ENCODE measurements at places on chromosomes 13 and 19.

- DNase-seq, result no peak
Measured at GRCh38 chr13:69109891-69110525, 997.6 kb upstream of the ATXN8OS start.

- DNase-seq, result peak; percentile 58
Measured at GRCh38 chr13:113410472-113411201, 42.7 kb downstream of the ADPRHL1 start.

DNA sequence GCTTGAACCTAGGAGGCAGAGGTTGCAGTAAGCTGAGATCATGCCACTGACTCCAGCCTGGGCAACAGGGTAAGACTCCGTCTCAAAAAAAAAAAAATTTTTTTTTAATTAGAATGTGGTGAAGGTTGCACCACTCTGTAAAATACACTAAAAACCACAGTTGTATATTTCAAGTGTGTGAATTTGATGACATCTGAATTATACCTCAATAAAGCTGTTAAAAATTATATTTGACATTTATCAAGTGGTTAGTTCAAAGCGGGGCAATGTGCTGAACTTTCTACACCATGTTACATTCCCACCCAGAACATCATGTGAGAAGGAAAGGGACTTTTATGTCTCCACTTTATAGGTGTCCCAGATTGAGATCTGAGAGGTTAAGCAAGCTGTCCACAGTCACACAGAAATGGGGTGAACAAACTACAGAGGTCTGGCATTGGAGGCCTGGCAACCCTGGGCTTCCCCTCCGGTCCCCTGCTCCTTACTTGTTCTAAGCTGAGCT lies 5.9 kb upstream of the S1PR5 start:
- DNase-seq, result no peak

GRCh38 chr19:8214802-8215201 lies 5.6 kb downstream of the CERS4 start:
- DNase-seq, result no peak

DNA sequence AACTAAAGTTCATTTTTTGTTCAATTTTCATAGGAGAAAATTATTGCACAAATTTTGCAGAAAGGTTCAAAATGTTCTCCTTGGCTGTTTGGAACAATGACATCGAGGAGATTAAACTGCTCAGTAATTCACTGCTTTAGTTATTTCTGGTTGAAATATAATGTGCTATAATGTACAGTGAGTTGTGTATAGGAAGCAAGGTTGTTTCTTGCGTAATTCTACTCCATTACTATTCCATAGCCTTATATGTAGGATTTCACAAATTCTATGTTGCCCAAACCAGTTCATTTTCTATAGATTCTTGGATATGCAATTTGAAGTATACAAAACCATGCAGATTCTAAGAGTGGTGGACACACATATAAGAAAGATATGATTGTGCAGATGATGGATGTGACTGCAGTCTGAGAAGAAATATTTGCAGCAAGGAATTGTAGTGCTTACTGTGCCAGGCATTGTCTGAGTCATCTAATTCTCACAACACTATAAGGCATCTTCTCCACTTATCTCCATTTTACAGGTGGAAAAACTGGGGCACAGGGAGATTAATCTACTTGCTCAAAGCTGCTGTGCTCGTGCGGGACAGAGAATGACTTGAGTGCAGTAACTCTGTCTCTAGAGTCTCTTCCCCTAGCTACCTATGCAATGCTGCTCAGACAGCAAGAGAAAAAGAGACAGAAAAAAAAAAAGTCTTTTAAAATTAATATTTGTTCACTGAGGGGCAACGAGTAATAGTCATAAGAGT lies 515.5 kb downstream of the MYO16 start:
- DNase-seq, result no peak

DNA sequence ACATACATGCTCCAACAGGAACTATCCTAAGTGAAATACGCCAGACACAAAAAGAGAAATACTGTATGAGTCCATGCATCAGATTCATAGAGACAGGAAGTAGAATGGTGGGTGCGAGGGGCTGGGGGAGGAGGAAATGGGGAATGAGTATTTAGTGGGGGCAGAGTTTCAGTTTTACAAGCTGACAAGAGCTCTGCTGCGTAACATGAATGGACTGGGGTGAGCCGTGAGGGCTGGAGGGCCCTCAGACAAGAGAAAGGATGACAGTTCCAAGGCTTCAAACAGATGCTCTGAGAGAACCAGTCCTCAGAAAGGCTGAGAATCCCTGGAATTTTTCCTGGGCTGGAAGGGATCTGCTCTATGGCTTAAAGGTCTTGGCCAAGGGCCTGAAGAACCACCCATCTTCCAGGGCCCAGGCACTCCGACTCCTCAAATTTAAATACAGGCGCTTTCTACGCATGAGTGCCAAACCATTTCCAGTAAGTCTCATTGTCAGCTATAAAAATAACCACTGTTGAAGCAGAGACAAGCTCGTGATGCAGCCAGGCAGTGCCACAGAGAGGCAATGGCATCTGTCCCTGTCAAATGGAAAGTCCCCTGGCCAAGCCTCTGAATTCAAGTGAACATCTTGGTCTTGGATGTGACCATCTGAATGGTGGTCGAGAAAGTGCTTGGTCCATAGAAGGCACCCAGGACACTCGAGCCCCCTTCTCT lies 17.5 kb downstream of the KLF2 start:
- no peak for DNase-seq

- no peak for DNase-seq
Measured at GRCh38 chr13:28313579-28313978, 175.2 kb downstream of the PAN3 start.

- DNase-seq, result no peak
Measured at GRCh38 chr13:32200741-32201140, 114.4 kb downstream of the ZAR1L start.

DNA sequence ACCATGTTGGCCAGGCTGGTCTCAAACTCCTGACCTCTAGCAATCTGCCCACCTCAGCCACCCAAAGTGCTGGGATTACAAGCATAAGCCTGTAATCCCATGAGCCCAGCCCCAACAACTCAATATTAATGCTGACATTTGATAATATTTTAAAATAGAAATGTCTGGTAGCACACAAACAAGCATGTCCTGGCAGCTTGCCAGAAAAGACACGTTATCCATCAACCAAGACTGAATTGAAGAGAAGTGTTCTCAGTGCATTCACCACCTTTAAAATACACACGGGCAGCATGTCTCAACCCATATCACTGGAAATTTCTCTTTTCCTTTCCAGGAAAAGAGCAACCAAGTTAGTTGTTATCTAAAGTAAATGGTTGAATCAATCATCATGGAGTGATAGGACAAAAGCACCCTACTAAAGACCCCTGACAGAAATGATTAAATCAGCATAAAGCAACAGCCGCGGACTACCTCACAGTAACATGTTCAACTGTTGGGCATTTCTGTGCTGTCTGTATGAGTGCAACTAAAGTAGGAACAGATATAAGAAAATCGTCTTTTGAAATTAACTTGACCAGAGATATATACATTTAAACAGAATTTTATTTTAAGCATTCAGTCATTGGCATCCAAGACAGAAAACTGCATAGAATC lies 25.0 kb downstream of the LHFPL6 start:
- no peak for DNase-seq

DNA sequence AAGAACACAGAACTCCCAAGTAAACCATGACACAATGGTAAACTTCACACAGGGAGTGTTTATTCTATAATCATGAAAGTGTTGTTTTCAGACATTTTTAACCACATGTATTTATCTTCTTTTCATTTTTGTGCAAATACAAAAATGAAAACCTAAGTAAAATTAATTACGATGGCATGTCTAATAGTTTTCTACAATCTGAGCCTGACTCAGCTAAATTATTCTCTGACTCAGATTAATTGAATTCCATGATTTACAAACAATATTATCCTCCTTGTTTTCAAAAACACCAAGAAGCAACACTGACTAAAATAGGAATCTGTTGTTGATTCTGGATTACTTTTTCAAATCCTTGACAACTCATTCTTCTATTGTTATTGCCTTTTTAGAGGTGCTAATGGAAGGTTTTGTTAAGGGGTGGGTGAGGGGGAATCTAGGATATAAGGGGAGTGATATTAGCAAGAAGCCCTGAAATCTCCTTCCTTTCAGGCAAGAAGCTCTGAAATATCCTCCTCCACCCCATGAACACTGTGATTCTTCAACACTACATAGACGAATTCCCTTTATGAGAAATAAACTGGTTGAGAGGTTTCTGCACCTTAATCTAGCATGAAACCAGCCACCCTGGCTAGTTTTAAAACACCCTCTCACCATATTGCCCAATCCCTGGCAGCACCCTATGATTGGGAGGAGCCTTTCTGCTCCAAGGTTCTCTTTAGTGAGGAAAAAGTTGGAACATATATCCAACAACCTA lies 1057.7 kb upstream of the PCDH20 start:
- no peak for DNase-seq

GRCh38 chr13:59494560-59494970 lies 669.2 kb downstream of the DIAPH3 start:
- no peak for DNase-seq

GRCh38 chr13:43908156-43909126 lies 28.7 kb downstream of the LACC1 start:
- DNase-seq, result peak; percentile 38

DNA sequence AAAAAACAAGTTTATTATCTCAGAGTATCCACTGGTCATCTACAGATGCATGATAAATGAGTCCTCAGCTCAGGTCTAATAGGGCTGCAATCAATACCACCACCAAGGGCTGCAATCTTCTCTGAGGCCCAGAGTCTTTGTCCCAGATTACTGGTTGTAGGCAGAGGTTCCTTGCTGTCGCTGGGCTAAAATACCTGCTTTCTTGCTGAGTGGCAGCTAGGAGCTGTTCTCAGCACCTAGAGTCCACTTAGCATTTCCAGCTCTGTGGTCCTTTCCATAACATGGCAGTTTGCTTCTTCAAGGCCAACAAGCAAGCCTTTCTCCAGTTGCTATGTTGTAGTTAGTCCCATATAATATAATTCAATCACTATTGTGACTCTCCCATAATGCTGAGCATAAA lies 351.3 kb downstream of the SLITRK1 start:
- DNase-seq, result no peak

DNA sequence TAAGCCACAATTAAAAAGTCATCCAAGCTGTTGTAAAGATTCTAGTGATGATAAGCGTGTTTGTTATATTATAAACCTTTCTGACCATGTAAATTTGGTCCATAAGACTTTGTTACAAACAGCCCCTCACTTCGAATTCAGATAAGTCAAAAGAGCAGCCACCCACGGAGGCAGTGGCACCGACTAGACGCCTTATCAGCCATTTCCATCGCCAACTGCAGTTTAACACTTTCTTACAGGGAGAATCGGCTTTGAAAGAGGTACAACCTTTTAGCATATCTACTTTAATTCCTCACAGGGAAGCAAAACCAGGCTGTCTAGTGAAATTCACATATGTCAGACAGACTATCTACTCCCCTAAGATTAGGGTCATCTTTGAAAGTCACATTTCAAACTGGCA lies 47.5 kb downstream of the SOX21 start:
- no peak for DNase-seq

GRCh38 chr13:75161804-75162203 lies 320.2 kb downstream of the TBC1D4 start:
- DNase-seq, result no peak

GRCh38 chr13:27279506-27279905 lies 8.9 kb downstream of the RASL11A start:
- DNase-seq, result no peak

- DNase-seq, result no peak
Measured at GRCh38 chr19:50710094-50710493, 9.5 kb downstream of the SHANK1 start.

- DNase-seq, result peak; percentile 96
Measured at GRCh38 chr19:12793290-12794195, 2.3 kb downstream of the JUNB start.

GRCh38 chr19:1935484-1936208 lies 5.3 kb upstream of the CSNK1G2 start:
- DNase-seq, result no peak

GRCh38 chr13:70385852-70386251 lies 277.6 kb upstream of the KLHL1 start:
- DNase-seq, result no peak

DNA sequence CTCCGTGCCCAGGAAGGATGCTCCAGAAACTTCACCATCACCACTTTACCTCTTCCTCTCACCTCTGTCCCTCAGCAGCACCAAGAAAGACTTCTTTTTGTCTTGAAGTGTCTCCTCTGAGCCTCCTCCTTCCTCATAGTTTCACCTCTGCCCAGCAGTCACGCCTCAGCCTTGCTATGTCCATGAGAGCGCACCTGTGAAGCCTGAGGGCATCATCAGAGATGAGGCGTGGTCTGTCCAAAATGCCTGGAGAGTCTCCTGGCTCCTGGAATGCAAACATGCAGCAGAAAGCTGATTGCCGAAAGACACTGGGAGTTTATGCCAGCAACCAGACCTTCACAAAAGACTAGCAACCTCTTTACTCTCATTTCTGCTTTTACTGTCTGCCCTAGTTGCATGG lies 336.6 kb downstream of the TEX29 start:
- DNase-seq, result no peak

- no peak for DNase-seq
Measured at GRCh38 chr13:77985866-77986636, 67.4 kb upstream of the EDNRB start.

- no peak for DNase-seq
Measured at GRCh38 chr13:91193358-91193757, 154.1 kb upstream of the MIR17HG start.

GRCh38 chr19:6402837-6403608 lies 10.1 kb upstream of the GTF2F1 start:
- peak; percentile 51 for DNase-seq

- DNase-seq, result no peak
Measured at GRCh38 chr19:55146078-55146704, 2.8 kb downstream of the TNNT1 start.

DNA sequence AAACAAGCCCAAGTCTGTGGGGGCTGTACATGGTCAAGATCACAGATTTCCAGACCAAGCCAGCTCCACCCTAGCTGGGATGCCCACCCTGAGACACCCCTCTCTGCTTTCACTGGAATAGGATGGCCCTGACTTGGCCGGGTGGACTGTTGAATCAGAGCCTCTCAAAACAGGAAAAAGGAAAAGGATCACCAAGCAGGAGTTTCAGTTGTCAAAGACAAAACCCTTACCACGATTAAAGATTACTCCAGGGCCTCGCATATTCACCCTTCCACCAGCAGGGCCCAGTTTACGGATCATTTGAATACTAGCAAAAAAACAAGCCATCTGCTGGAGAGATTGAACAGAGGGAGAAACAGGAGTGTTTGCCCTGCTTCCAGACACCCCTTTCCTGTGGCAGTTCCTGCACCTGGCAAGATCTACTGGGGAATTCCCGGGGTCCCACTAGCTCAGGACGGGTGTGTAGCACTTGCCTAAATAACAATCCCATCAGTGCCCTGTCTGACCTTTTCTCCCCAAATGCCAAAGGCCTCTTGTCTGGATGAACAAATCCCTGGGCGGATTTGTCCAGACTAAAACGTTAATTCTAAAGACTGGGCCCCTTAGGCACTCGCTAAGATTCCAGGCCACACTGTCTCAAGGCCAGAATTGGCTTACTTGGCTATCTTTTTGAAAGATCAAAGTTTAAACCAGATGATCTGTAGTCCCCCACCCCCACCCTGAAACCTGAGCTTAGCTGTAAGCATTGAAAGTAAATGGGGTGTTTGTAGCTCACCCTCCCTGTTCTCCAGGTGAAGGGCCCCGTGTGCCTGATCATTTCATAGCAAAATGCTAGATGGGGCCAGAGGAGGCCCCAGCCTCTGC lies 38.4 kb downstream of the ACTN4 start:
- no peak for DNase-seq

- no peak for DNase-seq
Measured at GRCh38 chr19:41492843-41493242, 49.9 kb downstream of the ERICH4 start.

- no peak for DNase-seq
Measured at GRCh38 chr19:51686171-51686570, 7.0 kb upstream of the SPACA6 start.

GRCh38 chr13:43141685-43142084 lies 118.3 kb downstream of the DNAJC15 start:
- DNase-seq, result no peak

- DNase-seq, result no peak
Measured at GRCh38 chr13:105612541-105612940, 922.9 kb downstream of the EFNB2 start.

Data from right kidney (tissue), 9 donors.